Stimulated activated CD4-positive, alpha-beta T cell treated with anti-CD3 and anti-CD28 coated beads, Interleukin-2, amount 100 ng/mL, for 24 hours (primary cell): ENCODE measurements at places on chromosomes 6 and 20.

DNA sequence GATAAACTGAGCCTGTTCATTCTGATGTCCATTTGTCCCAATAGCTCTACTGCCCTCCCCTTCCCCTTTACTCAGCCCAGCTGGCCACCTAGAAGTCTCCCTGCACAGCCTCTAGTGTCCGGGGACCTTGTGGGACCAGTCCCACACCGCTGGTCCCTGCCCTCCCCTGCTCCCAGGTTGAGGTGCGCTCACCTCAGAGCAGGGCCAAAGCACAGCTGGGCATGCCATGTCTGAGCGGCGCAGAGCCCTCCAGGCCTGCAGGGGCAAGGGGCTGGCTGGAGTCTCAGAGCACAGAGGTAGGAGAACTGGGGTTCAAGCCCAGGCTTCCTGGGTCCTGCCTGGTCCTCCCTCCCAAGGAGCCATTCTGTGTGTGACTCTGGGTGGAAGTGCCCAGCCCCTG, 24.7 kb upstream of the FANCE start:
- no peak for DNase-seq

DNA sequence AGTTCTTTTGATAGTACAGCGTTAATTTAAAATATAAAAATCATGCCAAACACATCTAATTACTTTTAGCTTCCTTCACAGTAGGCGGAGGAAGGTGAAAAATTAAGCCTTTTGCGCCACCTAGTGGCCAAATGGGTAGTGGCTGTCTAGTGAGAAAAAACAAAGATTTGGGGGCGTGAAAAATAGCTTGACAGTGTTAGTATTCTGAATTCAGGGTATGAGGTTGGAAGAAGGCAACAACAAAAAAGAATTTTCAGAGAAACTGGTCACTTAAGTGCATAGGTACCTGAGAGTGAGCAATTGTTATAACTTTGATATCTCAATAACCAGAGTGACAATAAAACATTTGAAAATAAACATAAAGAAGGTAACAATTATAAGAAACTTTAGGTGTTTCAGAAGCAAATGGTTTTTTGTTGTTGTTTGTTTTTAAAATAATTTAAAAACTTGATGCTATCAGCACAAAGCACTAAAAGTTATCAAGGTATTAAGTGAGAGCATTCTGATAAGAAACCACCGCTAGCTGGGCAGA, 14.3 kb downstream of the PSMB9 start:
- peak; percentile 92 for DNase-seq

- DNase-seq, result no peak
Observed at GRCh38 chr6:82263916-82264315, 16.4 kb upstream of the IBTK start.

GRCh38 chr20:24754691-24755090, 194.4 kb upstream of the CST7 start:
- DNase-seq, result no peak

DNA sequence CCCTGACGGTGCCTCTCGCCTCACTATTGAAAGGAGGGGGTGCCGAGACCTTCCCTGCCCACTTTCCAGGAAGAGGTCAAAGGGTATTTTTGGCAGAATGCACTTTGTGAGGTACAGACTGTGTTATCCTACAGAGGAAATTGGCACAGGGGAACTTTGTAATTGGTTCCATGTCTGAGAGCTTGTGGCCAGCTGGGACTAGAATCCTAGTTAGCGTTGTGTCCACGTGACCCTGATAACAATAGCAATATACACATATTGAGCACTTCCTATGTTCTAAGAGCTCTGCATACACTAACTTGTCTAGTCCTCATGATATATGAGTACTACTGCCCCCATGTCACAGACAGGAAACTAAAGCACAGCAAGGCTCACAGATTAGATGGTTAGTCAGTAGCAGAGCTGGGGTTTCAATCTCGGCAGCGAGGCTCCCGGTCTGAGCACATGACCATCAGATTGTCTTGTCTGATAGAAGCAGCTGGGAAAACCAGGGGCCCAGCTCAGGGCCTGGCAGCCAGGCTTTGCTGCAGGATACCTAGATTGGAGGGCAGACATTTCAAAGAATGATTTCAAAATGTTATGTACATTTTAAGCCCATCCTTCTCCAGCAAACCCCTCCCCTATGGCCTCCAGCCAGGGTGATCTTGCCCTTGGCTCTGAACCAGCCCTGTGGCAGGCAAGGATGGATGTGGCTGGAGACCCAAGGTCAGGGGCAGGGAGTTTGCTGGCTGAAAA, 1.4 kb downstream of the MAPK13 start:
- peak; percentile 56 for DNase-seq

DNA sequence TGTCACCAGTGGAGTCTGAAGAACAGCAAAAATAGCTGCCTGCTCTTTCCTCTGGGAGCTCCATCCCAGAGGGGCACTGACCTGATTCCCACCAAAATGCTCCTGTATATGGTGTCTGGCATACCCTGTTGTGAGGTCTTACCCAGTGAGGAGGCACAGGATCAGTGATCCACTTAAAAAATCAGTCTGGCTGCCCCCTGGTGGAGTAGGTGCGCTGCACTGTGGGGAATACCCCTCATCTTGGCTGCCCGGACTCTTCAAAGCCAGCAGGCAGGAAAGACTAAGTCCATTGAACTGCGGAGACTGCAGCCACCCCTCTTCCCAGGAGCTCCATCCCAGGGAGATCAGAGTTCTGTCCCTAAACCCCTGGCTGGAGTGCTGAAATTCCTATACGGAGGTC, 230.9 kb upstream of the HTR1E start:
- DNase-seq, result no peak

DNA sequence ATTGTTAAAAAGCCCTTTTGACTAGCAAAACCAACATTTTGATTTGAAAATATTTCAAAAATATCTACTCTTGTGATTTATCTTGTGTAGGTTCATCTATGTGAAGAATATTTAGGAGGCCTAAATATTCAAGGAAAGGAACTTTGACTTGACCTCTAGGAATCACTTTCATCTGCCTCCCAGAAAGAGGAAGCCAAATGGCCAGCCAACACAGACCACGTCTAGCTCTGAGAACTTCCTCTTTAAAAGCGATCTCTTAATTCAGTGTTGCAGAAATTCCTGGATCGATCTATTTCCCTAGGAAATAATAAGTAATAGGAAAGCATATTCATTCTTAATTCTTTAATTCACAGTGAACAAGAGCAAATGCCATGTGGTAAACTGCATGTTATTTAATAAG, 9.6 kb upstream of the MOXD1 start:
- DNase-seq, result no peak

GRCh38 chr6:76014626-76015530, 57.6 kb downstream of the IMPG1 start:
- DNase-seq, result no peak

GRCh38 chr6:106173124-106173879, 87.2 kb downstream of the PRDM1 start:
- no peak for DNase-seq

GRCh38 chr20:32111753-32112152, 2.2 kb downstream of the TM9SF4 start:
- DNase-seq, result no peak

GRCh38 chr6:25028328-25028727, 92.6 kb upstream of the RIPOR2 start:
- no peak for DNase-seq

- DNase-seq, result no peak
Observed at GRCh38 chr6:116876635-116877611, at the start of gene RFX6. Gene RFX6, plus strand, starts transcription at chr6:116877242. Its CDS starts 34 bp downstream, at chr6:116877276.

- DNase-seq, result no peak
Observed at GRCh38 chr20:41100001-41100480, 37.3 kb upstream of the PLCG1 start.

DNA sequence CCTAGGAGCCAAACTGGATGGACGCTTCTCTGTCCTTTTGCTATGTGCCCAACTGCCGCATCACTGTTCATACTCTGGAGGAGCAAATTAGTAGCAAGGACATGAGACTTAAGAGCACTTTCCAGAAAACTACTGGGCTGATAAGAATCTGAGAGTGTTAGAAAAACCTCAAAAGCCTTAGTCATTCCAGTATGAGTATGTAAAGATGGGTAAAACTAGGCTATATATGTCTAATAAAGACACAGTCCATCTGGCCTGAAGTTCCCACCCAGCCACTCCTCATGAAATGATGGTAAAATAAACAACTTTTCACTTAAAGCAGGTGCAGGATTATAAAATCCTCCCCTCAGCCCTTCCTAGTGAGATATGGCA, 30.6 kb downstream of the SHLD1 start:
- no peak for DNase-seq

- peak; percentile 72 for DNase-seq
Observed at GRCh38 chr6:99393698-99394531, at the start of gene COQ3. Gene COQ3, minus strand, starts transcription at chr6:99394195. Its CDS starts 16 bp downstream, at chr6:99394179.

GRCh38 chr20:33014336-33015113, 7.0 kb downstream of the BPIFB2 start:
- no peak for DNase-seq

- DNase-seq, result no peak
Observed at GRCh38 chr6:93787841-93788240, 368.5 kb upstream of the EPHA7 start.

DNA sequence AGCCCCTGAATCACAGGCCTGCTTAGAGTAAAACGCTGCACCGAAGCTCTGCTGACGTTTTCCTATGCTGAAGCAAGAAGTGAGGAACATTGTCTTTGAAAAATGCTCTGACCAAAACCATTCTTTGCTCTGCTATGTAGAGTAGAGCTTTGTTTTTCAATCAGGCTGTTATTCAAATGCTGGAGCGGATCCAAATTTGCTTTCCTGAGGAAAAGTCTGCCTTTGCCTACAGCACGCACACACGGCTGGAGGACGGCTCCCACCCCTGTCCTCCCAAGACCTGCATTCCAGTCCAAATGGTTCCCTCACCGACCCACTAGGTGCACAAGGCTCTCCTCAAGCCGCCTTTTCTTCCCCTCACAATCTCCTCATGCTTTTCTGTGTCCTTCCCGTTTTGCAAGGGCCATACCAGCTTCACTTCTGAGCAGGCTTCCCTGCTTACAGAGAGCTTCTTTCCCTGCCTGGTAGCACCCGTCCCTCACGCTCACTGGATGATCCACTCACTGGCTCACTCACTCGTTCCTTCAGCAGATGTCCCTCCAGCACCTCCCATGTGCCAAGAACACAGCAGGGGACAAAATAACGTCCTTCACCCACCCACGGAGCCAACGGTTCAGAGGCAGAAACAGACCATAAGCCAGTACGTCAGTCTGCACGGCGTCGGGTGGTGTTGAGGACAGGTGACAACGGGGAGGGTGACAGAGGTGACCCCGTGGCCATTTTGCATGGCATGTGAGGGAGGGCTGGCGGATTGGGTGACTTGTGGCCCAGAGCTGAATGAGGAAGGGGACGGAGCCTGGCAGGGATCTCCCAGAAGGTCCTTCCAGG, 137.9 kb upstream of the NEDD9 start:
- DNase-seq, result no peak

DNA sequence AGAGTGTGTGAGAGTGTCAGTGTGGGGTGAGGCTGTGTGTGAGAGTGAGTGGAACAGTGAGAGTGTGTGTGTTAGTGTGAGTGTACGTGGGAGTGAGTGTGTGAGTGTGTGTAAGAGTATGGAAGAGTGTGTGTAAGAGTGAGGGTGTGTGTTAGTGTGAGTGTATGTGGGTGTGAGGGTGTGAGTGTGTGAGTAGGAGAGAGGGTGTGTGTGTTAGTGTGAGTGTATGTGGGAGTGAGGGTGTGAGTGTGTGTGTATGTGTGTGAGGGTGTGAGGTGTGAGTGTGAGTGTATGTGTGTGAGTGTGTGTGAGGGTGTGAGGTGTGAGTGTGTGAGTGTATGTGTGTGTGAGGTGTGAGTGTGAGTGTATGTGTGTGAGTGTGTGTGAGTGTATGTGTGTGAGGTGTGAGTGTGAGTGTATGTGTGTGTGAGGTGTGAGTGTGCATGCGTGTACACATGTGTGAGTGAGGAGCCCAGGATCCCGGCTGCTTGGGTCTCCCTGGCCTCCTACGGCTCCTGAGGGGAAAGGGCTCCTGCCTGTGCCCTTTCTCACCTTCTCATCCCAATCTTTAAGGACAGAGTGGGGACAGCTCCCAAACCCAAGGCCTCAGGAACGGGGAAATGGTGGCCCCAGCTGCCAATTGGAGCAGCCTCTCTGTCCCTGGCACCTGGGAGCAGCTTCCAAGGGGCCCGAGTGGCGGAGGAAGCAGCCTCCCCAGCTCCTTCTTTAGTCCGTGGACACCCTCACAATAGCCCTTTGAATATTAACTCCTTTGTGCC, 100.2 kb downstream of the PSMB1 start:
- DNase-seq, result no peak
